ENCODE measurements at places on chromosomes 16 and 17. TPM values are rescaled to one million over a fixed set of nuclear protein-coding genes. Genes with fewer than 3 reads are reported as not detected.

DNA sequence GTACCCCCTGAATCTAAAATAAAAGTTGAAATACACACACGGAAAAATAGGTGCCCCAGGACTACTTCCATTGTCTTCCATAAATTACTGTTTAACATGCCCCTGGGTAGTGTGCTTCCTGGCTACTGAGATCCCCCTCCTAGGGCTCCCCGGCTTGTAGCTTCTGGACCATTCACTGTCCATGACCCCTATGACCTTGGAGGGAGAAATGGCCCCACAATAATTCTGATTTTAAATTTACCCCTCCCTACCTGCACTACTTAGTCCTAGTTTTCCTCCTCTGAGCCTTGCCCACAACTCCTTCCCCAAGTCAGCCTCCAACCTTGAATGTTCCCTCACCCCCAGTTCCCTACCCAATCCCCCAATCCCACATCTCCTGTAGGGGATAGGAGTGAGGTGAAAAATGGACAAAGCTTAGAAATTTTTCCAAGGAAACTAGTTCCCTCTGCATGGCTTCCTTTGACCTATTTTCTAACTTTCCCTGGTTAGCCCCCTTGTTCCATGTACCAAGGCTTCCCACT lies 9.5 kb upstream of the MSL1 start:
- no peak for DNase-seq

- DNase-seq, result no peak
Observed at GRCh38 chr16:79865918-79866317, 265.4 kb upstream of the MAF start.

- DNase-seq, result no peak
Observed at GRCh38 chr17:44747566-44747965, 11.2 kb upstream of the ADAM11 start.

The SNX20 gene
- total RNA-seq, result 32.4 TPM

The HAGHL gene
- 9.4 TPM for total RNA-seq

The DYNLRB2 gene
- total RNA-seq, result not detected
